ENCODE measurements at places on chromosomes 3 and 15.

DNA sequence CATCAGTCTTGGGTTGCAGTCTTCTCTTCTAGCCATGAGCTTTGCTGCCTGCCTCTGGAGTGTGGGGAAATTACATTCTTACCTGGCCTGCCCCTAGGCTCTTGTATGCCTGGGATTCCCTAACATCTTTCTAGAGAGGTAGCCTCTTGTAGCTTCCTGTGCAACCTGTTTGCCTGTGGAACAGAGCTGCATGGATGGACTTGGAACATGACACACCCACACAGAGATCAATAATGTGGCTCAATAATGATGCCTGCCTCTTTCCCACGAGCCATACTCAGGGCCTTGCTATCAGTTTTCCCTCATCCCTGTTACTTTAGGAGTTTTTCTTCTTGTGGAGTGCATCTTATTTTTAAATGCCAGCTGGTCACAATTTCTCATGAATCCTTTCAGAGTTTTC lies 11.4 kb downstream of the CHCHD6 start:
- DNase-seq, result no peak

DNA sequence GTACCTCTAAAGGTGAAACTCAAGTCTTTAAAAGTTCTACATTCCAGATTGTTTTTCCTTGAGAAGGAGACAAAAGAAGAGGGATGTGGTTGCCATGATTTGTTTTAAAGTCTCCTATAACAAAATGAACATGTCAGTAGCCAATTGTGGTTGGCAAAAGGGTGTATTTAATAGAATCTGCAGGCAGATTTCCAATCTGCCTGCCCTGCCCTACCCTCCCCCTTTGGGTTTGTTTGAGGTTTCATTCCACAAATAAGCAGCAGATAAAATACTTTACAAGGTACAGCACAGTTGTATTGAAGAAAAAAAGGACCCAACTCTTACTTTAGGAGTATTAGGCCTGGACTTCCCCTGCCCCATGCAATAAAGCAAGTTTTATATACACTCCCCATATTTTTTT lies 59.5 kb downstream of the MLH1 start:
- no peak for DNase-seq

DNA sequence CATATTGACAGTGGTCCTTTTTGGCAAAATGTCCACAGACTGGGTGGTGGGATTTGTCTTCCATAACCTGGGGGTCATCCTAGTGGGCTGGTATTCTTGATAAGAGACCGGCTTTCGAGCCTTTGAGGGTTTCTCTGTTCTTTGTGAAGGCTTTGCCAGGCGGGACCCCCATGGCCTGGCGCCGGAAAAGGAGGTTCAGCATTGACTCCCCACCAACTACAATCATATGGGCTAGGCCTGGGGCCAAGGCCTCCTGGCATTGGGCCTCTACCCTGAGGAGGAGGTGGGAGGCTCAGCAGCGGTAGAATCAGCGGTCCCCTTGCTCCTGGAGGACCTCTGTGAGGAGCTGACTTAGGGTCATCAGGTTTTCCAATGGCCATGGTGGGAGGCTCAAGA lies 19.8 kb upstream of the HDAC11 start:
- DNase-seq, result no peak

DNA sequence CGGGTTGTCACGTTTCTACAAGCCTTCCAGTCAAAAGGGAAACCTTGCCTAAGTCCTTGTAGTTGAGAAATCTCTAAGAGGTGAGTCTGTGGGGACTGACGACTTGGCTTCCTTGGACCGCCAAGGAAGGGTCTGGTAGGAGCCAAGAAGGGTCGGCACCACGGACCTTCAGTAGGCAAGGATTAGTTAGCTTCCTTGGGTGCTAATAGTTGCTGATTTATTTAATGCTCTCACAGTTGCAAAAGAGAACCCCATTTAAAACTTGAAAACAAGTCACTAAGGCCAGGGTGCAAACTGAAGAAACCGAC lies 361 bp upstream of the LCMT2 start:
- DNase-seq, result no peak

DNA sequence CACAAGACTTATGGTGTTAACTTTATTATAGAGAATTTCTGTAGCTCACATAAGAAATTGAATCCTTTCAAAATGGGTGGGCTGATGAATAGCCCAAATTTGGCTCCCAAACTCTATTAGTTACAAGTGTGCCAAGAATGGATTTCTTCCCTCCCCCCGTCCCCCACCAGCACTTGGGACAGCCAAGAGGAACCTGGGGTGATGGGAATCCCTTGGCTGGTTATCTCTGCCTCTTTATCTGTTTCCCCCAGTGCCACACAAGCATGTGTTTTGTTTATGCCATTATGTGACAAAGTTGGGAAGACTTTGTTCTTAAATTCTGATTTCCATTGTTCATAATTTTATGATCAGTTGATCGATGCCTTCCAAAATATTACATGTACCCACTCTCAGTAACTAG lies 28.3 kb downstream of the CMSS1 start:
- no peak for DNase-seq
